Tibial artery (tissue), 4 donors: ENCODE measurements at places on chromosomes 12 and 14.

DNA sequence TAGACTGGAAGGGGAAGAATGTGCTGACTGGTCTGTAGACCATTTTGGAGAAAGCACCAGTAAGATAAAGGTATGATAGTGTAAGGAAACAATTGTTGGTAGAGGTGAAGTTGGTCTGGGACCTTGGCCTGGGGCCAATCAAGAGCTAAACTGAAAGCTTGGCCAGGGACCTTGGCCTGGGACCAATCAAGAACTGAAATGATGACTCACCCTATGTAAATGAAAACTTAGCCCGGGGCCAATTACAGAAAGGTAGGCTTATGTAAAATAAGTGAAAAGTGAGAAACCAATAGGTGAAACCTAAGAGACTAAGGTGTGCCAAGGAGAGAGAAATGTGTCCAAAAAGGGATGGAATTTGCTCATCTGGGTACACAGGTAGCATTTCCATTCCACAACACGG is 776.0 kb downstream of the C12orf50 start:
- no peak for DNase-seq

DNA sequence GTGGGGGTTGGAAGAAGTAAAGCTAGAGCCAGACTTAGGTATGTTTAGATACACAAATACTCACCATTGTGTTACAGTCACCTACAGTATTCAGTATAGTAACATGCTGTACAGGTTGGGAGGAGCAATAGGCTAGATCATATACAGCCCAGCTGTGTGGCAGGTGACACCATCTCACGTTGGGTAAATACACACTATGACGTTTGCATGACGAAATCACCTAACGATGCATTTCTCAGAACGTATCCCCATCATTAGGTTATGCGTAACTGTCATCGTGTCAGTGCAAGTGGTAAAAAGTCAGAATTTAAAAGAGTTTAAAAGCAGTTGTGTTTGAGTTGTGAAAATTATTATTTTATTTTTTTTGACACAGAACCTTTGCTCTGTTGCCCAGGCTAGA is 167.1 kb downstream of the APAF1 start:
- DNase-seq, result no peak

GRCh38 chr12:80756875-80757274 is 40.2 kb downstream of the MYF5 start:
- DNase-seq, result no peak

DNA sequence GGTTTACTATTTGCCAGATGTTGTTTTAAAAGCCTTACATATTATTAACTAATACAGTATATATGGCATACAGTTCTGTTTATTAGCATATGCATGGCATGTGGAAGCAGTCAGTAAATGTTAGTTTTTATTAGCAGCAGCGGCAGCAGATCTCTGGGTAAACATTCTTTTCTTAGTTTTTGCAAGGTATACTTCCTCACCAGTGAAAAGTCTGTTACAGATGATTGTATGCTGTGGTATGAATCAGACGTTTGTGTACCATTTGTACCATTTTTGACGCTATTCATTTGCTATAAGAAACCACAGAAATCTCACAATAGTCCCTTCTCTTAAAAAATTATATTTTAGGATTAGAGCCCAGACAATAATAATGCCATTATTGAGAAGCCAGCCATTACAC is 17.8 kb downstream of the STK38L start:
- DNase-seq, result no peak

- DNase-seq, result no peak
Observed at GRCh38 chr12:112803620-112804282, 12.2 kb downstream of the RPH3A start.

DNA sequence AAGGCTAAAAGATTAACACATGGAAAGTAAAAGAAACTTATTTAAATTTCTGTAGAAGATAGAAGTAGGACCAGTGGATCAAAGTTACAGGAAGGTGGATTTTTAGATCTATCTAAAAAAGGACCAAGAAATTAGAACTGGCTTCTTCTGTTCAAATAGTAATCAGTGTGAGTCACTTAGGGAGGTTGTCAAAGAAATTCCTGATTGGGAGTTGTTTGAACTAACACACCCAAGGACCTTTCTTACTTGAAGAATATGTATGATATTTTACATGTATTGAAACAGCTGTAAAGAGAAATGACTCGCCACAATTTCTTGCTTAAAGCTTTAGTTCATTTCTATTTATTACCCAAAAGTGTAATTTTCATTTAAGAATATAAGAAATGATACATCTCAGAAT is 256.9 kb downstream of the RAD51B start:
- DNase-seq, result no peak

GRCh38 chr12:117914686-117915085 is 54.1 kb downstream of the KSR2 start:
- DNase-seq, result no peak

DNA sequence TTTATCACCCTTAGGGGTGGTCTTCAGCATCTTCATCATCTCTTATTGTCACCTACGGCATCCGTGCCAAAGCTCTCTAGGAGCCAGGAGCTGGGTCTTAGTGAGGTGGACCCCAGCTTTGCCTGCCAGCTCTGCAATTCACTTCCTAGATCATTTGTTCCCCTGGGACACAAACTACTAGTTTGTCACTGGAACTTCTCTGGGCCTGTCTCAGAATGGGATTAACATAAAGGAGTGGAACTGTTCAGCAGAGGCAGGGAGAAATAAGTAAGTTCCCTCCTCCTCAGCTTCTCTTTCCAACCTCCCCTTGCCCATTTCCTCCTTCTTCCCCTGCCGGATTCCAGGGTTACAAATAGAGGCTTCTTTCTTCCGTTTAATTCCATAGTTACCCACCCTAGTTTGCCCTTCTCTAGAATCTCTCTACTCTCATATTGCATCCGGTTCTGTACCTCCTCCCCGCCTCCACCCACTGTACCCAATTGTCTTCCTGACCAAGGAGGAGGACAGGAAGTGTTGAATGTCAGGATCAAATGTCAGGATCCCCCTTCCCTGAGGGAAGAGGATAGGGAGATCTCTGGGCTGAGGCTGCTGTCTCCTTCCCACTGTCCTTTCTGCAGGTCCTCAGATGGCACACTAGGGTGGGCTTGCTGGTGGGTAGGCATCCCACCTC is 25.0 kb downstream of the LARP4 start:
- no peak for DNase-seq

GRCh38 chr12:57756406-57757341 is 1.8 kb downstream of the MARCHF9 start:
- DNase-seq, result no peak

- no peak for DNase-seq
Observed at GRCh38 chr14:53295985-53296582, 143.0 kb upstream of the DDHD1 start.

- no peak for DNase-seq
Observed at GRCh38 chr12:101859664-101860607, 17.4 kb upstream of the DRAM1 start.

GRCh38 chr12:113108308-113108707 is 27.3 kb downstream of the RASAL1 start:
- DNase-seq, result no peak

- no peak for DNase-seq
Observed at GRCh38 chr14:100786131-100786530, 39.8 kb upstream of the MEG3 start.

- no peak for DNase-seq
Observed at GRCh38 chr12:6312529-6313325, 2.2 kb downstream of the PLEKHG6 start.

DNA sequence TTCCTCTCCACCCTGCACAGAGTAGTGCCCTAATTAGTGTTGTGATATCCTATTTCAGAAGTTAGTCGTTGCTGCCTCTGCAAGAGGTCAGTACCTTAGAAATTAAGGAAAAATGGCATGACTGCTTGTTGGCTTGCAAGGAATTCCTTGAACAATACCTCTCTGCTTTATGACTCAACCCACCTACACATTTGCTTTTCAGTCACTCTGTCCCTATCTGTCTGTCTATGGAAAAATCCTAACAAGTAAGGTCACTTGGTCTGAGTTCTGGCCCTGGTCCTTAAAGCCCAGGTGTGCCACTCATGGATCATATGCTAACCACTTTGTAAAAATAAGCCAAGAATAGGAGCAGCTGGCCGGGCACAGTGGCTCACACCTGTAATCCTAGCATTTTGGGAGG is 116.4 kb upstream of the ATF1 start:
- DNase-seq, result no peak

GRCh38 chr12:123659996-123660727 is 10.8 kb upstream of the TCTN2 start:
- no peak for DNase-seq

DNA sequence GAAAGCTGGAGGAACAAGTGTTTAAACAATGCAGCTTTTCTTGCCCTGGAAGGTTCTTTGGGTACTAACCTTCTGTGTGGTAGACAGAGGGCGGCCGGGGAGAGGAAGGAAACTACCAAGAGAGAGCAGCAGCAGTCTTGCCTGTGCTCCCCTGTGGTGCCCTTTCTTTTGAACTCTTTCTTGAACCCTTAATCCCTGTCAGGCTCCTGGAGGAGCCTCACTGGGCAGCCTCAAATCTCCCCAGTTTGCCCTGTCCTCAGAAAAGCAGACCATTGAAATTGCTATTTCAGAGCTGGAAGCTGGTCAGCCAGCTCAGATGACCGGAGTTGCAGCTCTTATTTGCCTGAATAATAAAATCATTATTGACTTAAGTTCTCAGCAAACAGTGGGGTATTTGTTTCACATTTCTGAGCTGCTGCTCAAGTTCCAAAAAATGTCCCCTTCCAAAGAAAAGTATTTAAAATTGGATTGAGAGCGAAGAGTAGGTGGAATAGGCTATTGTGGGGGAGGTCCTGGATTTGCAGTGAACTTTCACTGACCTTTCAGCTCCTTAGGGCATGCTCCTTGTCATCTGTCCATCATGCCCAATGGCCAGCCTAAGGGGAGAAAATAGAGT is 42.1 kb upstream of the RNASE3 start:
- DNase-seq, result no peak

DNA sequence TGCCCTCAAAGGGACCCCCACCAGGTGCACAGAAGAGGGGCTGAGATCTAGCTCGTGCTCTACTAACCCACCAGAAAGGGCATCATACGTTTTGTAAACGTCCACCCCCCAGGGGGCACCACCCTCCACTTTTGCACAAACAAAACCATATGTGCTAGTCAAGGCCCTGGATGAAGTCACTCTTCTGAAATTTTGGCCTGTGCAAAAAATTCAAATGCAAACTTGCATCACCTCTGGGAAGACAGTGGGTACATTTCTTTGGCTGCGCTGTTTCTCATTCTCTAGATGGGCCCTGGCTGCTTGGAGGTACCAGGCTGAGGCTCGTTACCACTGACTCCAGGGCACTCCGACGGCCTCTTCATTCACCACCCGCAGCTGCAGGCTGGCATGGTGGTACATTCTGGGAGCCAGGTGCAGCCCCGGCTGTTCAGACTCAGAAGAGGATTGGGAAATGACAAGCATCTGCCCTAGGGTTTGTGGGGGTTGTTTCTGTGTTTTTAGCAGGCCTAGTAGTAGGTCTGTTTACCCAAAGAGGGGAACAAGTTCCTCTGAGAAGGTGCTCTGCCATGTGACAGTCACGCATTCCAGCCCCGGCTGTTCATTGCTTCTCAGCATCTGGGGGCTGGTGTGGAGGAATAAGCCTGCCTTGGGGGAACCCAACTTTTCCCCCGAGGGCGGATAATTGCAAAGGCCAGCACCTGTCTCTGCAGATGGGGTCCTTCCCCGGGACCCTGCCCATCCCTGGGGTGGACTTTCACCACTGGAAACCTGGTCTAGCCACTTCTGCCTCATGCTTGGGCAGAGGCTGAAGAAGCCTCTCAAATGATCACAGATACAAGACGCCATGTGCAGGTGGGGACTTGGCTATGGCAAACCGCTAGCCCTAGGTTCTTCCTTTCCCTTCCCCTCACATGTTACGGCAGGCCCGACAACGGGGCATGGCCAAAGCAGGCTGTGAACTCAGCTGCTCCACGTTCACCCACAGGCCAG is 147.6 kb downstream of the DPF3 start:
- DNase-seq, result no peak

GRCh38 chr12:69608114-69608513 is 2.6 kb downstream of the LRRC10 start:
- DNase-seq, result no peak

- DNase-seq, result no peak
Observed at GRCh38 chr12:32595251-32595650, 83.8 kb upstream of the DNM1L start.

GRCh38 chr12:70645494-70646317 is 8.5 kb upstream of the PTPRB start:
- DNase-seq, result no peak

- DNase-seq, result peak; percentile 63
Observed at GRCh38 chr12:13203034-13203922, 6.8 kb downstream of the EMP1 start.

- no peak for DNase-seq
Observed at GRCh38 chr14:82394916-82395315, 861.3 kb upstream of the SEL1L start.

DNA sequence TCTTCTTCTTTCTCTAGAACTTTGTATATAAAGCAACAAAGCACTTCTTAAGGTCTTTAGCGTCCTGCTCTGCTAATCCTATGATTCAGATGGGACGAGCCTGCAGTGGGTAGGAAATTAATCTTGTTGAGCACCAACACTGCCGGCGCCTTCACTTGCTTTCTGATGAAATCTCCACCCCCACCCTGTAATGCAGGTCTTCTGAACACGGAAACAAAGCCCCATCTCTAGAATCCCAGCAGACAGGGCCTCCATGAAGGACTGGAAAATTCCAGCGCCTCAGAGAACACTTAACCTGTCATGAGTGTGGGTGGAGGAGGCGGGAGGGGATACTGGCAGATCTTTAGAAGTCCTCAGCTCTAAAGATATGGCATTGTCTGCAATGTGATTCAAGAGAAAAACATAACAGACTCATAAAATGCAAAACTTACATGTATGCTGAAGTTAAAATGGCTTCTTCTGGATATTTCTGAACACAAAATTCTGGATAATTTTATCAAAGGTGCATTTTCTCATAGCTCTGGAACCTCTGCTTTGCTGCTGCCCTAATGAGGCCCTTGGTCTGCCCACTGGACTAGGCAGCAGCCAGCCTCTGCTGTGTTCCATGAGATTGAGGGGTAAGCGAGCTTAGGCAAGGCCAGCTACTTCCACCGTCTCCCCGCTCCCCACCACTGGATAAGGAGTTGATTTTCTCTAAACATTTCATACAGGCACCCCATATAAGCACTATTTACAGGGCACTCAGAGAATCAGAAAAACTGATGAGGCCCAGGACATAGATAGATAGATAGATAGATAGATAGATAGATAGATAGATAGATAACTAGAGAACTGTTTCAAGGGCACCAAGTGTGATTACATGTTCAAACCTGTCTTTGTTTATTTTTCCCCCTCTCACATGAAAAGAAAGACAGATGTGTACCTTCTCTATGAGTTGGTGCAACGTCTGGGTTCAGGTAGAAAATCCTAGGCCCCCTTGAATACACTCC is 43.1 kb downstream of the ZFP36L1 start:
- DNase-seq, result no peak

- no peak for DNase-seq
Observed at GRCh38 chr14:22830443-22831010, 840 bp downstream of the MRPL52 start.
